Keratinocyte (primary cell): ENCODE measurements at places on chromosomes 2 and 18. TPM values are rescaled to one million over a fixed set of nuclear protein-coding genes. Genes with fewer than 3 reads are reported as not detected.
A peak's percentile ranks its signal among the peaks of the same experiment; 100 is the strongest.

DNA sequence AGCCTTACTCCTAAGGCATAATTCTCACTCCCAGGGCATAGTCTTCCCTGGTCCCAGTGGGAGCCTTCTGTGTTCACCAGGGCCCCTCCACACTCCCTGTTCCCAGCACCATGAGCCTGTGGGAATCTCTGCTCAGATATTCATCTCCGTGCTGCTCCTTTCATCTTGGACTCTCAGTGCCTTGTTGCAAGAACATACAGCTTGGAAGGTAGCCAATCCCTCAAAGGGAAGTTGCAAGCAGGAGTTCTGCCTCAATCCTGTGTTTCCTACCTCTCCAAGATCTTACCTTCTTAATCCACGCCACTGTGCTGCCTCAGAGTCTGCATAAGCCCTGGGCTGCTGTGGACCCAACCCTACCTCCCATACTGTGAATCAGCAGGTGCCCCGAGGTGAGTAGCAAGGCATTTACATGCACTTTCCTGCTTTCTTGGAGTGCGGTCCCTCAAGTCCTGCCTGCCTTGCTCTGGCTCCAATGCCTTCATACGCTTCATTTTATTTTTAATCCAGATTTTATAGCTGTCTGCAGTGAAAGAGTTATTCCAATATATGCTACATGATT, 413.8 kb upstream of the RAB6C start:
- H3K4me3 ChIP-seq, result no peak overlapping the region
- no peak overlapping the region for H3K27ac ChIP-seq
- no peaks in the 10 kb centered on the region for H3K36me3 ChIP-seq
- H3K4me1 ChIP-seq, result no peaks in the 10 kb centered on the region

- no peak overlapping the region for H3K27ac ChIP-seq
- peaks cover 10% of the 10 kb centered on the region for H3K4me1 ChIP-seq
- no peaks in the 10 kb centered on the region for H3K36me3 ChIP-seq
- DNase-seq, result peak; percentile 36
- no peaks in the 10 kb centered on the region for H3K27me3 ChIP-seq
These were observed 47.3 kb downstream of the RFTN2 start for GRCh38 chr2:197628043-197628500.

GRCh38 chr2:161384864-161385263, 31.2 kb upstream of the TBR1 start:
- H3K4me1 ChIP-seq, result no peaks in the 10 kb centered on the region
- DNase-seq, result no peak
- H3K4me3 ChIP-seq, result no peak overlapping the region
- H3K27me3 ChIP-seq, result no peaks in the 10 kb centered on the region

CNDP1 gene
- polyA plus RNA-seq, result not detected in 3 replicates

GREB1L gene
- polyA plus RNA-seq, result 2.8 to 5.5 TPM (median 5.1 TPM) in 3 replicates

ANKRD36 gene
- polyA plus RNA-seq, result 2.6 to 5.2 TPM (median 4.6 TPM) in 3 replicates

NEUROD1 gene
- polyA plus RNA-seq, result not detected in 3 replicates

LRRTM4 gene
- not detected in 3 replicates for polyA plus RNA-seq
